Adrenal gland (tissue), 19 donors: ENCODE measurements at places on chromosomes 1 and 21. TPM values are rescaled to one million over a fixed set of nuclear protein-coding genes. Genes with fewer than 3 reads are reported as not detected.
A peak's percentile ranks its signal among the peaks of the same experiment; 100 is the strongest.

Gene NR1I3
- total RNA-seq = not detected

Gene PDPN
- 11.3 TPM for total RNA-seq

Gene MAP10
- 2.5 TPM for total RNA-seq

- no peak for DNase-seq
Measured at GRCh38 chr1:193143285-193143684, 21.5 kb downstream of the CDC73 start.

GRCh38 chr1:113677250-113678158, 81.8 kb downstream of the PHTF1 start:
- peak; percentile 78 for DNase-seq

- no peak for DNase-seq
Measured at GRCh38 chr1:43235451-43236121, 34.2 kb upstream of the TMEM125 start.

- DNase-seq = no peak
Measured at GRCh38 chr1:200448034-200448762, 38.4 kb upstream of the ZNF281 start.

GRCh38 chr1:112833806-112834205, 118.7 kb upstream of the PPM1J start:
- no peak for DNase-seq
